ENCODE measurements at places on chromosomes 7 and 10. TPM values are rescaled to one million over a fixed set of nuclear protein-coding genes. Genes with fewer than 3 reads are reported as not detected.
A peak's percentile ranks its signal among the peaks of the same experiment; 100 is the strongest.

Gene STEAP1
- not detected for total RNA-seq

Gene TAS2R5
- 2.0 TPM for total RNA-seq

DNA sequence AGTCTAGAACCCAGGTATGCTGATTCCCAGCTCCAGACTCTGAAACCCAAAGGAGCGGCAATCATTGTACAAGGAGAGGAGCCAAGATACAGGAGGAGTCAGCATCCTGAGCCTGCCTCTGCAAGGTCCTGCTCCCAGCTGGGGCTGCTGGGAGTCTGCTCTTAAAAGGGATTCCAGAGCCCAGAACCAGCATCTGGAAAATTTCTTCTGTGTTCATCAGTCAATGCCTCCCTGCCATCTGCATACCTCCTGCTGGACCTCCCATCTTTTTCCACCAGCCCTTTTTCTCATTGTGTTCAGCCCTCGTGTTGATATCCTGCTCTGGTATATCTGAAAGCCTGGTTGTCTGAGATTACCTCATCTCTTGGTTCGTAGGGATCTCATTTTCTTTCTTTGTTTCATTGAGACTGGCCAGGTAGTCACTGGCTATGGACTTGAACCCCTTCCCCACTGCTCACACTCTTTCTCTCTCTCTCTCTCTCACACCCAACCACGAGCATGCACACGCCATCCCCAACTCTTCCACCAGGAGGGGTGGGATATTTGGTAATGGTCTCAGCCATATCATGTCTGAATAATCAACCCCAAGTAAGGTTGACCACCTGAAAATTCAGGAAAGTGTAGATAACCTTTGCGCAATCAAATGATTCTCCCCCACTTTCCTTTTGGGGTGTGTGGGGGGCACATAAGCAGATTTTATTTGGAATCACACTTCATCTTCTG lies 608.8 kb downstream of the LRMDA start:
- DNase-seq, result no peak

GRCh38 chr10:4069491-4069890 lies 284.5 kb upstream of the KLF6 start:
- DNase-seq, result no peak

Gene CDHR3
- 7.3 TPM for total RNA-seq

Gene GARIN1A
- 0.70 TPM for total RNA-seq

DNA sequence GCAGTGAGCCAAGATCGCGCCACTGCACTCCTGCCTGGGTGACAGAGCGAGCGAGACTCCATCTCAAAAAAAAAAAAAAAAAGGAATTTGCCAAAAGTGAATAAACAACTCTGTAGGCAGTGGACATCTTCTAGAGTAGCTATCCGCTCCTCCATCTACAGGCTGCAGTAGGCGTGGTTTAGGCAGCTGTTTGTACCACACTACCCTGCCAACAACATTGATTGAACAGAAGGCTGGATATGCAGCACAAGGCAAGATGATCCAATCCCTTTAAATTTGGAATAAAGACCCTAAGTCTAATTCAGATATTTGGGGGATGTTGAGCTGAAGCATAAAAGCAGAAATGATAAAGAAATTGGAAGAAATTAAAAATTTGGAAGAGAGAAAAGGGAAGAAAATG lies 141.6 kb downstream of the TES start:
- DNase-seq, result no peak

DNA sequence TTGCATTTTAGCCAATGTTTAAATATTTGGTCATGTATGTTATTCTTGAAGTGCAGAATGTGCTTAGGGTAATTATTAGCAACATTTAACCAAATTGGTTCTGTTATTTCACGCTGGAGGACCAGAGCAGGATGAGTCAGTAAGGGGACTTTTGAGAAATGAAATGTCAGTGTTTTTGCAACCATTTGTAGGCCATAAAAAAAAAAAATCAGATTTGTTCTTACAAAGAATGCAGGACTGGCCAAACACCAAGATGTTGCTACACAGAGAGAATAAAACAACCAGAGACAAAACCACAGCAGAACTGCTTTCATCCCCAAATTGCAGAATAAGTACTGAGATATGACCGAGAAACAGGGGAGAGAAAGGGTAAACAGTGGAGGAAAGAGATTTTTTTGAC lies 62.1 kb downstream of the TPST1 start:
- no peak for DNase-seq

Gene GIMAP5
- total RNA-seq, result 58.7 TPM

- peak; percentile 1 for DNase-seq
Measured at GRCh38 chr10:92544296-92544695, 29.6 kb downstream of the IDE start.

- DNase-seq, result no peak
Measured at GRCh38 chr7:126801733-126802132, 451.0 kb downstream of the GRM8 start.

GRCh38 chr7:149748076-149748874 lies 25.1 kb downstream of the ZNF467 start:
- no peak for DNase-seq

GRCh38 chr7:36182854-36183604 lies 30.0 kb downstream of the EEPD1 start:
- DNase-seq, result no peak

DNA sequence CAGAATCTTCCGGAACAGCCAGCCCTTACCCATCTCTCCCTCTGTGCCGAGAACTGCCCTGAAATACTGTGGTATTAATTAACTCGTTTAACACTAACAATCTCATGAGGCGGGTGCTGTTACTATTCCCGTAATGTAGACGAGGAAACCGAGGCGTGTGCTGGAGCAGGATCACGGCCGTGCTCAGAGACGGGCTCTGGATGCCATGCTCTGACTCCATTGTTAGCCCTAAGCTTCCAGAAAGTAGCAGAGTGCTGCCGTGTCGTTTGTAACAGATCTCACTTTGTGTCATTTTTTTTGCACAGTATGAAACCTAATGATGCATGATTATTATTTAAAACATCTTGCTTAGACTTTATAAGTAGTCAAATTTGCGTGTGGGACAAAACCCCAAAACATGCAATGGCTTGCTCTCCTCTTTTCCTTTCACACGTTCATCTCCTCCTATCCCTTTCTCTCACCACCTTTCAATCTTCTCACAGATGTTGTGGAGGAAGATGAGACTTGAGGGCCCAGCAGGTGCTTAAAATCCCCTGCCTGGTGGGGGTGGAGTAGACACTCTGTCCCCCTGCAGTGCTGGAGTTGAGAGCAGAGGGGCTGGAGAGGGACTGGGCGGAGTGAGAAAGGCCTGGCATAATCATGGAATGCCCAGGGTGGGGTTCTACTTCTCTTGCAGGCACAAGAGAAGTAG lies 482 bp upstream of the ACTR3C start:
- no peak for DNase-seq

DNA sequence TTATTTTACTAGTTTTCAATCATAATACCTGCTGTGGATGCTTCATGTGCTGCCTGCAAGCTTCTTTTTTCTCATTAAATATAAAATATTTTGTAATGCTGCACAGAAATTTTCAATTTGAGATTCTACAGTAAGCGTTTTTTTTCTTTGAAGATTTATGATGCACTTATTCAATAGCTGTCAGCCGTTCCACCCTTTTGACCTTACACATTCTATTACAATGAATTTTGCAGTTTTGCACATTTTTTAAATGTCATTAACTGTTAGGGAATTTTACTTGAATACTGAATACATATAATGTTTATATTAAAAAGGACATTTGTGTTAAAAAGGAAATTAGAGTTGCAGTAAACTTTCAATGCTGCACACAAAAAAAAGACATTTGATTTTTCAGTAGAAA lies 103.0 kb downstream of the PTEN start:
- no peak for DNase-seq

Gene PRF1
- total RNA-seq, result 127 TPM

DNA sequence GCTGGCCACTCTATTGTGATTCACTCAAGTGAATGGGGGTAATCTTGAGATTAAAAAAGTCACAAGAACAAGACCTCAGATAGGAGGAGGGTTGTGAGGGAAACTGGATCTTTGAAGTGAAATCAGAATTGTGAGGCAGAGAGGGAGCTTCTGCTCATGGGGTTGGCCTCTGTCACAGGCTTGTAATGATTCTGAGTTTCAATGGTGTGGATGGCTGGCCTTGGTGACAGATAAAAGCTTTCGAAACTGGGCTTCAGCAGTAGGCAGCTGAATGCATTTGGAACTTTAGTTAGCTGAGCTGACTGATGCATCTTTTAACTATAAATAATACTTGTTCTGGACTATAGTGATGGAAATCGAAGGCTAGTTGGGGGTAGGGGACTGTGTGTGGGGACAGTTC lies 12.2 kb downstream of the TAS2R60 start:
- no peak for DNase-seq
